Right forelimb (tissue), 1 donor: ENCODE measurements at places on chromosomes 1 and 21.

- DNase-seq = no peak
Measured at GRCh38 chr1:15693371-15693770, 9.3 kb downstream of the PLEKHM2 start.

GRCh38 chr1:232369451-232370296, 260.3 kb downstream of the SIPA1L2 start:
- no peak for DNase-seq

- DNase-seq = no peak
Measured at GRCh38 chr1:91120421-91120820, 98.6 kb upstream of the ZNF644 start.

- DNase-seq = no peak
Measured at GRCh38 chr1:56512724-56513494, 66.5 kb downstream of the PLPP3 start.

GRCh38 chr1:209702832-209703231, 1.8 kb upstream of the HSD11B1 start:
- no peak for DNase-seq
